ENCODE measurements at places on chromosomes 11 and 22.
A peak's percentile ranks its signal among the peaks of the same experiment; 100 is the strongest.

GRCh38 chr11:86442420-86442819 lies 67.7 kb downstream of the CCDC81 start:
- DNase-seq, result no peak

DNA sequence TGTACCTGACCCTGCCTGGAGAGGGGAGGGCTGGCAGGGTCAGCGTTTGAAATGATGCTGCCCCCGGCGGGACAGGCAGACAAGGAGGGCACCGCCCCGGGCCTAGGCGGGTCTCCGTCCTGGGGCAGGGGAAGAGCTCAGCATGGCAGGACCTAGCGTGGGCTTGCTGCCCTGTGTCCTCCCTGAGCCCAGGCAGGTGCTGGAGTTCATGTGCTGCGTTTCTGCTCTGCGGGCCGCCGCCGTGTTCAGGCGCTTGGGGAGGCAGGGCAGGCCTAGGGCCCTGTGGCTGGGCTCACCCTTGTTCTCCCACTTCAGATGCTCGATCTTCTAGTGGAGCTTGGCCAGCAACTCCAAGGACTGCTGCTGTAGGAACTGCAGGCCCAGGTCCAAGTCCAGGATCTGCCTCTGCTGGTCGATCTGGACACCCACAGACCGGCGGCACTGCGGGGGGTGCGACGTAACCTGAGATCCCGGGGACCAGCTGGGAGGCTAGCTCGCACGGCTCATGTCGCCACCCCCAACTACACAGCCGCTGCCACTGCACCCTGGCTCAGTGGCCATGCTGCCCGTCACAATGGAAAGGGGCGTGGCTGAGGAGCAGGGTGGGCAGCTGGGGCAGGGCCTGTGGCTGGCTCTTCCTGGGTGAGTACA lies 84.4 kb downstream of the MED15 start:
- no peak for DNase-seq

DNA sequence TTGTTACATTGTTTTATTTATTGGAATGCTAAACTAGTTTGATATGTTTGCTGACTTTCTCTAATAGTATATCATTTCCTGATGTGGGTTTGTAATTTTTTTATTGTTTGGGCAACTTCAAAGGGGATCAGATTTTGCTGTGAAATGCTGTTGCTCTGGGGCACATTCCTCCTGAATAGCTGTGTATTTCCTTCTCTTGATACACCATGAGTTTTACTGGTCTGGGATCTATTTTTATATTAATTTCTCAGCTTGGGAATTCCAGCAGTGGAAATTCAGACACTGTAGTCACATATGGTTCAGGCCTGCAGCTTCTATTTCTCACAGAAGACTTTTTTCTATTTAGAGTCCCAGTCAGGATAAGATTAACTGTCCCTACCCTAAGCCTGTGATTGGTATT lies 58.9 kb downstream of the RPUSD4 start:
- DNase-seq, result no peak

GRCh38 chr22:19986410-19987341 lies 29.9 kb downstream of the ARVCF start:
- peak; percentile 88 for DNase-seq

GRCh38 chr11:58286249-58286648 lies 18.2 kb upstream of the OR10W1 start:
- no peak for DNase-seq

DNA sequence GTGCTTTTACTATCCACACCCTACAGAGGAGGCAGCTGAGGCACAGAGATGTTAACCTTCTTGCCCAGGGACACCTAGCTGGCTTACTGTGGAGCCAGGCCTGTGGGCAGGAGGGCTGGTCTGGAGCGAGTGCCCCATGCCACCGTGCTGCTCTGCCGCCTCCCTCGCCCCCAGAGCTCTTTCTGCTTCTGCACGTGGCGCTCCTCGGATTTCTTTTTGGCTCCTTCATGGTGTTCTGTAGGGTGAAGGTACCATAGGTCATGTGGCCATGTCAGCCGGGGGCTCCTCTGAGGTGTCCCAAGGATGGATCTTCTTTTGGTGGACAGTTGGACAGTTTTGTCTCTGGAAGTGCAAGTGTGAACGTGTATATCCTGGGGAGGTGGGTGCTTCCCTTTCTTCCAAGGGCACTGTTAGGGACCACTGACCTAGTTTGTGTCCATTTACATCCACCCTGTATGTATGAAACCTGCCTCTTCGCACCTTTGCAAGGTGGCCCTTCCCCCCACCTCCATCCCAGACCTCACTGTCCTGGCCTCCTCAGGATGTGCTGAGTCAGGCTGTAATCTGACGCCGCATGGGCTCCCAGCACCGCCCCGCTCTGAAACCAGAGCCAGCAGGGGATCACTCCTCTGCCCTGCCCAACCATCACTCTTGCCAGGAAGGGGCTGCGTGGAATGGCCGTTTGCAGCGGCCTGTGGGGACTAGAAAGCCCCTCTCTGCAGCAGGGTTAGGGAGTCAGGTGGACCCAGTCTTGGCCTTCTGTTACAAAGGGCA lies 31.7 kb downstream of the POLR3H start:
- no peak for DNase-seq

DNA sequence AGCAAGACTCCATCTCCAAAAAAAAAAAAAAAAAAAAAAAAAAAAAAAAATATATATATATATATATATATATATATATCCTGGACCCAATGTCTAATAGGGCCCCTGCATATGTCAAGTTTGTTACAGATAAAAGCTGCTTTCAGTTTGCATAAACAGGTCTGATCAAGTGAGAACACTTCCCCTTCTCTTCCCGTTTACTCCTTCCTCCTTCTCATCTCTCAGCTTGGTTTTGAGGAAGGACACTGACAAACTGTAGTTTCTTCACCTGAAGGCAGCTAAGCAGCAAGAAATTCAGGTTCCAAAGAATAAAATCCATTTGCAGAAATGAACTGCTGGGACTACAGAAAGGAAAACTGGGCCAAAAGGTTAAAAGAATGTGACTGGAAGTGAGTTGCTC lies 11.7 kb downstream of the THOC5 start:
- DNase-seq, result no peak

GRCh38 chr11:69928121-69928520 lies 108.9 kb upstream of the FGF3 start:
- DNase-seq, result no peak

DNA sequence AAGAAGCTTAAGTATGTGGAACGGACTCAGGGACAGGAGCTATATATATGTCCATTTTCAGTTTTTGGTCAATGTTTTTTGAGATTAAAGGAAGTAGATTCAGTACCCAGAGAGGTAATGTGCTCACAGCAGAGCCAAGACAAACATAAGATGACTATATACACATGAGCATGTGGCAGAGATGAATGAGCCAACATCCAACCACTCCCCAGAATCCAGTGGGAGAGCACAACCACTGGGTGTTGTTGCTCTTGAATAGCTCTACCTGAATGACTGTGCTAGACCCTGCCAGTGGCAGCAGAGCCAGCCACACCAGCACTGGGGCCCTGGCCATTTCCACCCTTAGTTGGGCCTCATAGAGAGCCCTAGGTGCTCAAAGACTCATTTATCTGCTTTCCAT lies 10.7 kb upstream of the SYTL2 start:
- DNase-seq, result no peak

- DNase-seq, result no peak
Observed at GRCh38 chr11:71934213-71934612, 5.4 kb downstream of the RNF121 start.

- no peak for DNase-seq
Observed at GRCh38 chr11:64007160-64007628, 21.0 kb downstream of the OTUB1 start.

DNA sequence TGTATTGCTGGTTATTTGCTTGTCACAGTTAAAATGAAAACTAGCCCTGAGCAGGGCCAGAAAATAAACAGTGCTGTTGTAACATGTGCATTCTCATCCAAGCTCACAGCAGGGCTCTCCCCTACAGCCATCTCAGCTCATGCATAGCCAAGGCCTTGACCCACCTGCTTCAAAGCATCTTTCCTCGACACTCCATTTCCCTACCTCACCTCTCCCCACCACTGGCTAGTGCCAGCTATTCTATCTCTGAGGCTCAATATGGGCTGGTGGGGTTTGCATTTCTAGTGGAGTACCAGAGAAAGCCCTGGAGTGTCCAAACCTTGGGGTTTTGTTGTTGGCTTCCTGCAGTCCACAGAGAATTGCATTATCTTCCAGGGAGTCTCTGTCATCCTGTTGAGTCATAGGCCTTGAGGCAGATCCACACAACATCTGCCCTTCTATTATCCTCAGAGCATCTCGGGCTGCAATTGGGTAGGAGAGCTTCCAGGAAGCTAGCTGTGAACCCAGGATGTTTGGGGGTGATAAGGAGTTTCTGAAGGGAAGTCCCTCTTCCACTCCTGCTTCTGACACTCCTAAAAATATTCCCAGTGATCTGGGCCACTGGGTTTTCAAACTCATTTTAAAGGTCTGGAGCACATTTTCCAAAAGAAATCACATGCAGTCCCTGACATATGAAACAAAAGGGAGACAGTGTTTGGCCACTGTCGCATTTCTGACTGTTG lies 36.1 kb upstream of the AMOTL1 start:
- DNase-seq, result no peak

- DNase-seq, result no peak
Observed at GRCh38 chr11:16966930-16967671, 47.1 kb downstream of the PLEKHA7 start.

GRCh38 chr22:39106326-39106725 lies 9.3 kb downstream of the APOBEC3H start:
- no peak for DNase-seq

GRCh38 chr11:65474864-65475263 lies 24.0 kb upstream of the MALAT1 start:
- no peak for DNase-seq

DNA sequence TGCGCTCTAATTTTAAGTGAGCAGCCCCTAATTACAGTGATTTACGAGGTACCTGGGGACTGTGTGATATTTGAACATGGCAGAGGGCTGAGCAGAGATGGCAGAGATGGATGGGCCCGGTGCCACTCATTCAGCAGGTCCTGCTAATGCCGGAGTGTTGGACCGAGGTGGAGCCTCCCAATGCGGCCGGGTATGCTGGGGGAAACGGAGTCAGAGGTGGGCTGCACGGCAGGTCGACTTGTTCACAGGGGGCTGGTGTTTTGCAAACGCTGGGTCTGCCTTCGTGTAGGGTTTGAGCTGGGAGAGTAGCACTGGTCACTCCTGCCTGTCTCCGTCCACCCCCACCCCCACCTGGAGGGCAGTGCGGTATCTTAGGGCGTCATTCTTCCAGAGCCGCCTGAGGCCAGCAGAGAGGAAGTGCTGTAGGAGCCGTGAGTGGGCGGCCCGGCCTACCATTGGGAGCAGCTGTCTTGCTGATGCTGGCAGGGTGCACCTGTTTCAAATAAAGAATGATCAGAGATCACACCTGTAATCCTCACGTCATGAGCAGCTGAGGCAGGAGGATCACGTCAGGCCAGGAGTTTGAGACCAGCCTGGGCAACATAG lies 122.6 kb downstream of the IGLL1 start:
- DNase-seq, result no peak

GRCh38 chr11:20477418-20478090 lies 90.0 kb downstream of the PRMT3 start:
- no peak for DNase-seq

DNA sequence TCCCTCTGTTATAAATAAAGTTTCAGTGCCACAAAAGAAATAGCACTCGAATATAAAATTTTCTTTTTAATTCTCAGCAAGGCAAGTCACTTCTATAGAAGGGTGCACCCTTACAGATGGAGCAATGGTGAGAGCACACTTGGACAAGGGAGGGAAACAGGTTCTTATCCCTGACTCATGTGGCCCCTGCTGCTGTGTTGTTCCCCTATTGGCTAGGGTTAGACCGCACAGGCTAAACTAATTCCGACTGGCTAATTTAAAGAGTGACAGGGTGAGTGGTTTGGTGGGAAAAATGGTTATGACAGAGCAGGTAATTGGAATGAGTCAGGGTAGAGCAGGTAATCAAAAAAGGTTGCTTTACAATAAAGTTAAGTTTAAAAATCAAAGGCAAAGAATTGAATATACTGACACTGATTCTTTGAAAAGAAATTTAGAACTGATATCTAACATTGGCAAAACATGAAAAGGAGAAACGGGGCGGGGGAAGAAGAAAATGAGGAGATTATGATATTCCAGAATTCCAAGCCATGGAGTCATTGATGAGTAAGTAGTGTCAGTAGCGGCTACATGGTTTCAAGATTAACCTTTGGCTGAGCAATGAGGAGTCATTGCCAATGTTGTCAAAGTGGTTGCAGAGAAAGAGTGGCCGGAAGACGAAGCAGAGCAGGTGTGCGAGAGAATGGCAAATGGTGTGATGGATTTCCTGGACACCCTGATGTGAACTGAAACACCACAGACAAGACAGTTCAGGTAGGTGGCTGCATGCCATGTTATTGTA lies 48.4 kb upstream of the MRGPRX1 start:
- no peak for DNase-seq

DNA sequence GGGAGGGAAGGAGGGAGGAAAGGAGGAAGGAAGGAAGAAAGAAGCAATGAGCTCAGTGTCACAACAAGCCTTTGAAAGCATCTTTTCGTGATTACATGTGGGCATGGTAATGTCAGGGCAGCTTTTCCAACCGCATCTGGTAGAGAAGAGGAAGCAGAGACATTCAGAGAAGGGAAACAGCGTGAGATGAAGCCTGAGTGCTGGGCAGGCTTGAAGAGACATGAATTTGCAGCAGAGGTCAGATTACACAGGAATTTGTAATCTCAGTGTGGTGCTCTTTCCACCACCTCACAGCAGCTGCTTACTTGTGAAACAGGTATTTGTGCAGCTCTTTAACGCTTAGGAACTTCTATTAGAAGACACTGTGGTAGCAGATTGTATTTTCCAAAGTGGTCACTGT lies 289.5 kb upstream of the C11orf87 start:
- no peak for DNase-seq

GRCh38 chr22:38125751-38126201 lies 15.3 kb upstream of the BAIAP2L2 start:
- DNase-seq, result no peak

- DNase-seq, result no peak
Observed at GRCh38 chr11:86863476-86863875, 63.1 kb downstream of the PRSS23 start.

GRCh38 chr22:41613456-41613855 lies 7.4 kb downstream of the DESI1 start:
- no peak for DNase-seq

GRCh38 chr22:39871008-39871798 lies 22.4 kb downstream of the ENTHD1 start:
- DNase-seq, result no peak

DNA sequence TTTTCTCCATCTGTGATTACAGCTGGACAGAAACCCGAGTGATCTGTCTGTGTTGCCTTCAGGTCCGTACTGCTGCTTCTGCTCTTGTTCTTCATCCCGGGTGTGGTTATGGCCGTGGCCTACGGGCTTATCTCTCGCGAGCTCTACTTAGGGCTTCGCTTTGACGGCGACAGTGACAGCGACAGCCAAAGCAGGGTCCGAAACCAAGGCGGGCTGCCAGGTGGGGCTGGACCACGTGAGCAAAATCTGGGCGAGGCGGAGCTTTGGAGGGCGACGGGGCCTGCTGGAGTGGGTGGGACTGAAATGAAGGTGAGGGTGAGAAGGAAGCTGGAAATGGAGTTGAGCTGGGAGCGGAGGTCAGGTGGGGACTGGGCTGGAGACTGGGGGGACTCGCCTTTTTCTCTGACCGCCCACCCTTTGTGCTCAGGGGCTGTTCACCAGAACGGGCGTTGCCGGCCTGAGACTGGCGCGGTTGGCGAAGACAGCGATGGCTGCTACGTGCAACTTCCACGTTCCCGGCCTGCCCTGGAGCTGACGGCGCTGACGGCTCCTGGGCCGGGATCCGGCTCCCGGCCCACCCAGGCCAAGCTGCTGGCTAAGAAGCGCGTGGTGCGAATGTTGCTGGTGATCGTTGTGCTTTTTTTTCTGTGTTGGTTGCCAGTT lies 11.1 kb downstream of the CCKBR start:
- no peak for DNase-seq
